ENCODE measurements at places on chromosomes 2 and 18.

DNA sequence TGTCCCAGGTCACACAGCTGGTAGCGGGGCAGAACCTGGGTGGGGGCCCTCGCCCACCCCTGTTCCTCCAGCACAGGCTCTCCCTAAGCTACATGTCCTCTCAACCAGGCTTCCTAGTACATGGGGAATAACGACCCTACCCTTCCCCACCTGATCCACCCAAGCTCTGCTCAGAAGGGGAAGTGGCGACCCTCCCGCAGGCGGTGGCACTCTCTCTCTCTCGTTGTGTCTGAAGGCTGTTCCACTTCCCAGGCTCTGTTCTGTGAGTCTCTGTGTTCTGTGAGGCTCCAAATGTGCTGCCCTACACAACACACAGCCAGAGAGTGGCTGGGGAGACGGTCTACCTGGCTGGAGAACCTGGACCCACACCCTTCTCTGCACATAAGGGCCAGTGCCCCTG, 135.8 kb downstream of the COPS8 start:
- no peak for DNase-seq

DNA sequence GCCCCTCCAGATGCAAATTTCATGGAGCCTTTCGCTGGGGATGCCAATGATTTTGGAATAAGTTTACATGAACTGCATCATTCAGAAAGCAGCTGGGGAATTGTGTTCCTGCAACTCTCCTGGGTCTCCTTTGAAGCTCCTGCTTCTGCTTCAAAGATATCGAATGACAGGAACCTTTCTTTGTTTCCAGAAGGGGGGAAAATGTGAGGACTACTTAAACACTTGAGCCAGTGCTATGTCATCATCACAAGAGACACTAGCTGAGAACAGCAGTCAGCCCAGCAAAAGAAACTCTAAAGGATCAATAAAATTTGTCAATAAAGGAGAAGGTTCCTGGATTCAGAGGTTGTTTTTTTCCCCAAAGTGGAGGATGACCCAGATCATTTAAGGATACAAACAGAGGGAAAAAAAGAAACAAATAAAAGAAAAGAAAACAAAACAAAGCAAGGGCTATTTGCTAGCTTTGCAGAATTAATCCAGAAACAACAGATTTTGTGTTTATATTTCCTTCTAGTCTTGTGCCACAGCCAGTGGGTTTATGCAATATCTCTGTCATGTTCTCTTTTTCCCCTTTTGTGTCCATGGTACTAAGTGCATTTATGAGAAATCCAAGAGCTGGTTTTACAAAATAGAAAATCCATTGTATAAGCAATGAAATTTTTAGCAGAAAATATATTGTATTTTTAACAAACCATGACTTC, 463.7 kb downstream of the CDH2 start:
- DNase-seq, result no peak

DNA sequence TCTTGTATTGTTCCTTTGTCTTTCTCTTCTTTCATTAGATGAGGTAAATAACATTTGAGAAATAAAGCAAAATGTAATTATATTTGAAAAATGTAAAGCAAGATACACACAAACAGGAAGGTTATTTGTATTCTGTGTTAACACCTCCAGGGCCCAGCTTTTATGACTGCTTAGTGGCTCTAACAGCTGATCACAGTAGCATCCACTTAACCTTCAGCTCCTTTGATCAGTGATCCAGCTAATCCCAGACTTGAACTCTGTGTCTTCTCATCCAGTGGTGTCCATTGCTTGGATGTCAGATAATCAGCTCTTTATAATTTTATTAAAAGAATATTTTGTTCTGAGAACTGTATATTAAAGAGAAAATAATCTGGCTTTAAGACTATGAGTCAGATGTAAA, 44.5 kb downstream of the PSMD14 start:
- DNase-seq, result no peak

- DNase-seq, result no peak
These were observed 1.5 kb upstream of the PRKAG3 start for GRCh38 chr2:218833023-218833609.

- DNase-seq, result no peak
These were observed 18.7 kb upstream of the SLC40A1 start for GRCh38 chr2:189599245-189599644.

DNA sequence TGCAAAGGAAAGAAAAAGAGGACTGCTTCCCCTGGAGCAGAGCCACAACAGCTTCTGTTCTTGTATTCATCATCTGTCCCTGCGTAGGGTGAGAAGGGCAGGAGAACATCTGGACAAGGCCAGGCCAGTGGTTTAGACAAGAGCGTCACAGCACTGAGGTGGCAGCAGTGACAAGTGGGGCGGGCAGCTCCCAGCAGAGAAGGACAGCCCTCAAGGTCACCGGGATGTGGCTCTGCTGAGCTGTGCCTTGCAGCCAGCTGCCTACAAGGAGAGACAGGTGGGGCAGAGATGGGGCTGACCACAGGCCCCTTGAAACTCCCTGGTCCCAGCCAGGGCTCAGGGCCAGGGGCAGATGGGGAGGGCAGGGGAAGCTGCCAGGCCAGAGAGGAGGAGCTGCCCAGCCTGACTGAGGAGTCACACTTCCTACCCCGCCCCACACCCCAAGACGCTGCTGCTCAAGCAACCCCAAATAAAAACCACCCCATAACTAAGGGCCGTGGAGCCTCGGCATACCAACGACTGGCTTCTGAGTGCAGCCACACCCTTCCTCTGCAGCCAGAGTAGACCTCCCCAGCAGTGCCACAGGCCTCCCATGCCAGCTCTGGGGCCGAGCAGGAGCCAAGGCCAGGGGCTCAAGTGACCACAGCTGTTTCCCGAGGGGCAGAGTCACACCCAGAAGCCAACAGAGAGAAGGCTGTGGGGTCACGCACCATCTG, 5.4 kb downstream of the RAB11FIP5 start:
- DNase-seq, result no peak
